ENCODE measurements at places on chromosomes 13 and 19.

DNA sequence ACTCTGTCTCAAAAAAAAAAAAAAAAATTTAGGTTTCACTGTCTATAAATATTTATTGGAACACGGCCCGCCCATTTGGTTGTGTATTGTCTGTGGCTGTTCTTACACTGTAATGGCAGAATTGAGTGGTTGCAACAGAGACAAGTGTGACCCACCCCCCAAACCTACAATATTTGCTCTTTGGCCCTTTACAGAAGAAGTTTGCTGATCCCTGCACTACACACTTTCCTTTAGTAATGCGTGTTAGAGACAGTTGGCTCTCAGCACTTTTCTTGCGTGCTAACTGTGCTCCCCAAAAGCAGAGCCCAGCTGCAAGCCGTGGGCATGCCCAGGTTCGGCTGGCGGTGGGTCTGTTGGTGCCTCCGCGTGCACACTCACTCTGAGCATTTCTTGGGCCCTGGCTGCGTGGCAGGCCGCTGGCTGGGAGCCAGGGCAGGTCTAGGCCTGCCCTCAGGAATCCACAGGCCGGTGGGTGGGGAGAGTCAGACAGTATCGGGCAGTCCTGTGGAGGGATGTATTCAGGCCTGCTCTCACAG lies 72.6 kb downstream of the SIPA1L3 start:
- DNase-seq, result peak; percentile 53

GRCh38 chr19:16088351-16089009 lies 12.2 kb downstream of the TPM4 start:
- DNase-seq, result no peak

DNA sequence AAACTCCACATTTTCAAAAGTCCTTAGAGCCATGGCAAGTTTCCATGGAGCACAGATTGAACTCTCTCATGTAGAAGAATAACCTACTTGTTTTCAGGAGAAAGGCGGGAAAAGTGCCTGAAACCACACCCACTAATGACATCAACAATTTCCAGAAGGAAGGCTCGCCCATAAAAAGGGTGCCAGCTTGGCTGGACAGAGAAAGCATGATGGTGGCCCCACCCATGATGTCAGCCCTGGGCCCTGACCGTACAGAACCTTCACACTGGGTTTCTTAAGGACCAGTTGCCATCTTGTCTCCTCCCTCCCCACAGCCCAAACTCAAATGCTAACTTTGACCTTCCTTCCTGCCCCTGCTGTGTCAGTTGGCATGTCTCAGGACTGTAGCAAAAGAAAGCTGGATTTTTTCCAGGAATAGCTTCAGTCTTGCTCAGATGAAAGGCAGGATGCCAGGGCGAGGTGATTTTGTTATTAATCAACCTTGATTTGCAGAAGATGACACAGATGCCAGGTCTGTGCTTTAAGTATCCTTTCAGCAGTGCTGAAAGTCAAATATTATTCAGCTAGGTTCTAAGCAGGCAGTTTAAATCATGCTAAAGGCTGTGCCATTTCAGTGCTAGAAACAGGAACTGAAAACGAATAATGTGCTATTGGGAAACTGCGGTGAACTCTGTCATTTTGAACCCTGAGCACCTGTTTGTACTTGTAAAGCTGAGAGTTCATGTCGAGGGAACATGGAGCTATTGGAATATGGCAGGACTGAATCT lies 89.5 kb upstream of the RFC3 start:
- no peak for DNase-seq

- no peak for DNase-seq
These were observed 2040.3 kb upstream of the PCDH20 start for GRCh38 chr13:63455938-63456337.

- no peak for DNase-seq
These were observed 337.7 kb downstream of the DNAJC15 start for GRCh38 chr13:43360892-43361610.

DNA sequence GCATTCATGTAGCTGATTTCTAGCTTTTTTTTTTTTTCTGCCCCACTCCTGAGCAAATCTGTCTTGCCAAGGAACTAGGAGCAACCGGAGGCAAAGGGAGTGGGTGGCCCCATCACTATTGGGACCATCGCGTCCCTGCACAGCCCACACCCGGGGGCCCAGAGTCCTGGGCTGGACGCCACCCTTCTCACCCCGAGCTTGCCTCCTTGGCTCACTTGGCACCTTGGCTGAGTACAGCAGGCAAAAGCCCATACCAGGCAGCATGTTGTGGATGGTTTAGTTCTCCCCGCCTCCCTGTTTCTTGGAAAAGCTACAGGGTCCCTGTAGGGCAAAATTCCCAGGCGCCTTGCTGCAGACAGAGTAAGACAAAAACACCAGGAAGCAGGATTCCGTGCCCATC lies 13.7 kb downstream of the SMIM24 start:
- no peak for DNase-seq

DNA sequence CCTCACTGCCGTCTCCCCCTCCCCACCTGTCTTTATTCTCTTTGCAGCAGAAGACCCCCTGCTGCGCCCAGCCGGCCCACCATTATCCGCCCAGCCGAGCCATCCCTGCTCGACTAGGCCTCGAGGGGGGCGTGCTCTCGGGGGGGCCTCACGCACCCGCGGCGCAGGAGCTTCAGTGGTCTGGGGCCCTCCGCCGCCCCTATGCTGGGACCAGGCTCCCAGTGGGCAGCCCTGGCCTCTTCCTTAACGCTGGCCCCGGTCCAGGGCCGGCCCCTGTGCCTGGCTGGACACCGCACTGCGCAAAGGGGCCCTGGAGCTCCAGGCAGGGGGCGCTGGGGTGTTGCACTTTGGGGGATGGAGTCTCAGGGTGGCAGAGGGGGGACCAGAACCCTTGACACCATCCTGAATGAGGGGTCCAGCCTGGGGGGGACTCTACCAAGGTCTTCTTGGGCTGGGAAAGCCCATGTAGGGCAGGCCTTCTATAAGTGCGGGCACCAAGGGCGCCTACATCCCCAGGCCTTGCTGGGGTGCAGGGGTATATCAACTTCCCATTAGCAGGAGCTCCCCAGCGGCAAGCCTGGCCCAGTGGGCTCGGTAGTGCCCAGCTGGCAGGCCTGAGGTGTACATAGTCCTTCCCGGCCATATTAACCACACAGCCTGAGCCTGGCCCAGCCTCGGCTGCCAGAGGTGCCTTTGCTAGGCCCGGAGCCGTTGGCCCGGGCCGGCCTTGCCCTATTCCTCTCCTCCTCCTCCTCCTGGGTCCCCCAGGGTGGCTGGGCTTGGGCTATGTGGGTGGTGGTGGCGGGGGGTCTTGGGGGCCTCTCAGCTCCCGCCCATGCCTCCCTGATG lies 4.9 kb downstream of the TMED1 start:
- DNase-seq, result no peak

GRCh38 chr13:45799451-45799850 lies 52.1 kb downstream of the SIAH3 start:
- peak; percentile 53 for DNase-seq

- DNase-seq, result no peak
These were observed 7.3 kb downstream of the GPR183 start for GRCh38 chr13:99299920-99300341.

DNA sequence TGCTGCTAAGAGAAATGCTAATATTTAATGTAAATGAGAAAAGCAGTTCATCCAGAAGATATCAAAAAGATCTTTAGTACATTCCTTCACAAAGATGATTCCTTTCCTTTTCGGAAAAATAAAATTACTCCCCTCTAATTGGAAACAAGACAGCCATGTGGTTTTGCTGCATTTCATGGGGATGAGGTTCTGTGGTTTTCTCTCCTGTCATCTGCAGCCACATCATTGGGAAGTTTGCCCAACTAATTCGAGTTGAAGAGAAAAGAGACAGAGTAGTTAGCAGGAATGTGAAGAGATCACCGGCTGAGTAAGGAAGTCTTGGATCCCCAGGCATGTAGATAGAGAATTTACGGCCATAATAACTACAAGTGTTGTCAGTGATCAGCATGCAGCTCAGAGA lies 122.1 kb downstream of the CYSLTR2 start:
- DNase-seq, result no peak

- no peak for DNase-seq
These were observed 2411.1 kb downstream of the PCDH9 start for GRCh38 chr13:64819081-64819480.

All from WERI-Rb-1 (cell line).